ENCODE measurements at places on chromosomes 3 and 15. TPM values are rescaled to one million over a fixed set of nuclear protein-coding genes. Genes with fewer than 3 reads are reported as not detected.

FGD5 gene
- 127 TPM for total RNA-seq

PCOLCE2 gene
- not detected for total RNA-seq

TWF2 gene
- 184 TPM for total RNA-seq

LYZL4 gene
- not detected for total RNA-seq

MAP3K13 gene
- total RNA-seq: 13.4 TPM

SLC25A36 gene
- total RNA-seq: 63.1 TPM

GOLGA8S gene
- total RNA-seq: not detected

GCNT3 gene
- not detected for total RNA-seq

SRGAP3 gene
- total RNA-seq: 0.98 TPM

PLA2G4D gene
- total RNA-seq: not detected

CDHR4 gene
- not detected for total RNA-seq

GOLGA8N gene
- 1.8 TPM for total RNA-seq

MUSTN1 gene
- total RNA-seq: not detected

GABRB3 gene
- not detected for total RNA-seq

BFSP2 gene
- total RNA-seq: not detected

FAN1 gene
- 10.5 TPM for total RNA-seq

MAGI1 gene
- 59.7 TPM for total RNA-seq

CHRNA3 gene
- total RNA-seq: not detected

ALDH1A3 gene
- total RNA-seq: 38.6 TPM

AGBL1 gene
- total RNA-seq: under 0.01 TPM

SLCO2A1 gene
- total RNA-seq: 2.6 TPM

LEKR1 gene
- 0.33 TPM for total RNA-seq

GOLGA6L7 gene
- total RNA-seq: not detected

GOLGA8Q gene
- total RNA-seq: 0.48 TPM

ZPLD1 gene
- total RNA-seq: not detected

CKMT1B gene
- total RNA-seq: not detected

NR1I2 gene
- not detected for total RNA-seq

JMJD7 gene
- 3.5 TPM for total RNA-seq

MORC1 gene
- not detected for total RNA-seq

CMC1 gene
- 4.6 TPM for total RNA-seq

PRSS50 gene
- not detected for total RNA-seq

ZBED2 gene
- total RNA-seq: not detected

CAMK2N2 gene
- not detected for total RNA-seq
